ENCODE measurements at places on chromosomes 5 and 9.

DNA sequence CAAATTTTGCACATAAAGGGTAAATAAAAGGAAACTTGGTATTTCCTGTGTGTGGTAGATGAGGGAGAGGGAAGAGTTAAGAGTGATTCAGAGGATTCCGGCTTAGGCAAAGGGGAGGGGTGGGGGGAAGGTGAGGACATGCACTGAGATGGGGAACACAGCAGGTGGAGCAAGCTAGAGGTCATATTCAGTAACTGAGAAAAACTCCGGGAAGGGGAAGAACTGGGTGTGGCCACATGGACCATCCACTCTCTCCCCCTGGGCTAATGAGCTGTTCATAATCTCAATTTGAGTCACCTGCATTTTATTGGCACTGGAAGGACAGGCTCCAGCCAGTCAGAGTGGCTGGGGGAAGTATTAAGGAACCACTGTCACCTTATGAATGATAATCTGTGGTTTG lies 45.1 kb upstream of the UGCG start:
- no peak for DNase-seq

- DNase-seq = no peak
These were observed 33.7 kb downstream of the GOLGA2 start for GRCh38 chr9:128242124-128242523.

DNA sequence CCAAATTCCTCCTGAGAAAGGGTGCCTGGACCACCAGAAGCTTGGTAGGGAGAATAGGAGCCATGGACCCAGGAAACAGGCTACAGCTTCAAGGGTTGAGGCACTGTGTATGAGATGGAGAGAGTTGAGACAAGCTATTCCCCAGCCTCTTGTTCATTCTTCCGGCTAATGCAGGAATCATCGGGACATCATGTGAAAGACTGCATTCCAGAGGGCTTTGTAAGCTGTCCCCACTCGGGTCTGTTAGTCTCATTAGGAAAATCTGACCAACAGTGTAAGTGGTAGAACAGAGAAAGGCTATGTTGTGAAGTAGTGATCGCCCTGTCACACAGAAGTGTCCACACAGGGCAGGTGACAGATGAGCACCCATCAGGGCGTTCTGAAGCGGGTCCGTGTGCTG lies 81.4 kb downstream of the GABBR2 start:
- DNase-seq = no peak

DNA sequence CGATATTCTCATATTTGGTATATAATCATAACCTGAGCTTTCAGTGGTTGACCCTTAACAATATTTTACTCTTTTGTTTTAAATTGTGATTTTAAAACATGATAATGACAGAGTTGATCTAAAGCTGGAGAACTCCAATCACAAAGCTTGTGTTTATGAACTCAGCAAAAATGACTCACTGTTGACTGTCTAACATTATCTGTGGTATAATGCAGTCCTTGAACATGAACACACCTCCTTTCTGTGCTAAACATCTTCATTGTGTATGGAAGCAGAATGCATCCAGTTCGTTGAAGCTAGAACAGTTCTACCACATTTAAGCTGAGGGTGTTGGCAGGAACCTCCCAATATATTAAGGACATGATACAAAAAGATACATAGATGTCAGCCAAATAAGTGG lies 1030.2 kb upstream of the SEMA6A start:
- DNase-seq = no peak

- DNase-seq = no peak
These were observed 260.0 kb upstream of the ST8SIA4 start for GRCh38 chr5:101163088-101163487.

- DNase-seq = no peak
These were observed 11.0 kb upstream of the HAPLN1 start for GRCh38 chr5:83731638-83732037.

GRCh38 chr5:173567548-173567947 lies 48.9 kb downstream of the BOD1 start:
- no peak for DNase-seq

- DNase-seq = no peak
These were observed 164.0 kb downstream of the DEPDC1B start for GRCh38 chr5:60535951-60536350.

Data from activated CD4-positive, alpha-beta T cell treated with anti-CD3 and anti-CD28 coated beads, Interleukin-2, amount 50 U/mL, for 24 hours (primary cell).